ENCODE measurements at places on chromosomes 13 and 19. TPM values are rescaled to one million over a fixed set of nuclear protein-coding genes. Genes with fewer than 3 reads are reported as not detected.

Gene APOC4
- polyA plus RNA-seq, result not detected

Gene SIGLEC14
- polyA plus RNA-seq, result not detected

Gene VMAC
- polyA plus RNA-seq, result 3.3 TPM

Gene C19orf81
- 0.47 TPM for polyA plus RNA-seq

Gene LILRB2
- polyA plus RNA-seq, result not detected

Gene ZNF568
- 7.0 TPM for polyA plus RNA-seq

Gene KLK3
- polyA plus RNA-seq, result not detected

Gene MISP3
- polyA plus RNA-seq, result 0.39 TPM

Gene ZNF667
- 3.2 TPM for polyA plus RNA-seq

Gene LIG4
- 6.2 TPM for polyA plus RNA-seq

Gene NTF4
- polyA plus RNA-seq, result 0.10 TPM

Gene NKPD1
- polyA plus RNA-seq, result 0.02 TPM

Gene MEDAG
- 0.87 TPM for polyA plus RNA-seq

Gene LILRB1
- not detected for polyA plus RNA-seq

All from BJ (cell line).